Substantia nigra (tissue), 51 donors: ENCODE measurements at places on chromosomes 1 and 21.

GRCh38 chr21:19621837-19622496 is 1218.4 kb upstream of the TMPRSS15 start:
- DNase-seq = no peak

DNA sequence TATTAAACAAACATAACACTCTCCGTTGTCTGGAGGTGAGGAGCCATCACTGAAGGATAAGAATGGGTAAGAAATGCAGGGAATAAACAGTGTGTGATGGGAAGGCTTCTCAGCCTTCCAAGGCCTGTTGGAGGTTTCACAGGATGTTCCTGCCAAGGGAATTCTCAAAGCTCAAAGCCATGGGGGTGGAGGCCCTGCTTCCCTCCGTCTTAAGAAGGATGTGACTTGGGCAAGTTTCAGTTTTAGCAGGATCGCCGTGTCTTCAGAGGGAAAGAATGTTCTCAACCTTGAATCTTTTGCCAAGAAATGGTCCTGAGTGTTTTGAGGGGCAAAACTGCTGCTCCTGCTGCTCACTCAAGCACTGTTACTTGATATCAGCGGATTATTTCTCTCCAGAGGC is 41.7 kb upstream of the IL20 start:
- no peak for DNase-seq

DNA sequence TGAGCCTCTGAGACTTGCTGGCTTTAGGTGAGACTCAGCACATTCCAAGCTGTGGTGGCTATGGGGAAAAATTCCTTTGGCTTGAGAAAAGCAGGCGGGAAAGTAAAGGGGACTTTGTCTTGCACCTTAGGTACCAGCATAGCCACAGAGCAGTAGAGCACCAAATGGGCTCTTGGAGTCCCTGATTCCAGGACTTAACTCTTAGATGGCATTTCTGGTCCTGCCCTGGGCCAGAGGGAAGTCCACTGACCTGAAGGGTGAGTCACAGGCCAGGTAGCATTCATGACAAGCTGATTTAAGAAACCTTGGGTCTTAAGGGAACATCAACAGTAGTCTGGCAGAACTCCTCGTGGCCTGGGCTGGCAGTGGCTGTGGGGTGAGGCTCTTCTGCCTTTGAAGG is 344.7 kb downstream of the DUSP10 start:
- no peak for DNase-seq

- DNase-seq = no peak
Measured at GRCh38 chr1:159473335-159473734, 33.8 kb downstream of the OR10J1 start.

GRCh38 chr1:182709855-182710254 is 25.5 kb upstream of the RGS8 start:
- DNase-seq = no peak

- no peak for DNase-seq
Measured at GRCh38 chr1:204025917-204026707, 46.8 kb upstream of the SOX13 start.

GRCh38 chr1:119227456-119227855 is 87.0 kb upstream of the WARS2 start:
- no peak for DNase-seq
